Nucleus accumbens (tissue), 56 donors: ENCODE measurements at places on chromosomes 12 and 14.

- no peak for DNase-seq
Observed at GRCh38 chr12:3341594-3341993, 149.4 kb upstream of the PRMT8 start.

DNA sequence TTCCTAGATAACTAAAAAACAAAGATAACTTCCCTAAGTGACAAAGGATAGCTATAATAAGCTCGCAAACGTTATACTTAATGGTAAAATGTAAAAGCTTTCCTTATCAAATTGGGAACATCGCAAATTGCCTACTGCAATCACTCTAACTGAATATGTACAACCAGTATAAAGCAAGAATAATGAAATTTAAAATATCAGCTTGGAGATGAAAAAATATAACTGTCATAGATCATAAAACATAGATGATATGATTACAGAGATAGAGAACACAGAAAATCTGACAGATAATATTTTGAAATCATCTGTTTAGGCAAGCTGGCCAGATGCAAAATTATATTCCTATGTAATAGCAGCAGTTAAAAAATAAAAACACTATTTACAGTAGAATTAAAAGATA, 64.0 kb downstream of the BCAT1 start:
- DNase-seq, result no peak

DNA sequence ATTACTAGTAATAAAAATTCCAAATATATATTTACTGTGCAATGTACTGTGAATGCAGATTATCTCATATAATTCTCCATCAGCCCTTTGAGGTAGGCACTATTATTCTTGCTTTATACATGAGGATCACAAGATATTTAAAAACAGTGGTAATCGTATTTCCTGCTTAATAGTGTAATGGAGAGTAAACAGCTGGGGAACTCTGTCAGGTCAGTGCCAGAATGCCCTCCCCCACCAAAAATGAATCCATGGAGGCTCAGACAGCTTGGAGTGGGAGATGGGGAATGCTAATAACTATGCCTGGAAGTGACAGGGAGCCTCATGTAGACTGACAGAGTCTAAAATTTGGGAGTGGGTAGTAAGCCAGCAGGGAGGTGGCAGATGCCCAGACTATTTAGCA, 153.6 kb downstream of the PAH start:
- no peak for DNase-seq

- DNase-seq, result no peak
Observed at GRCh38 chr14:68955851-68956179, 23.3 kb downstream of the ACTN1 start.

GRCh38 chr14:50733494-50733893, 65.4 kb upstream of the SAV1 start:
- DNase-seq, result no peak

DNA sequence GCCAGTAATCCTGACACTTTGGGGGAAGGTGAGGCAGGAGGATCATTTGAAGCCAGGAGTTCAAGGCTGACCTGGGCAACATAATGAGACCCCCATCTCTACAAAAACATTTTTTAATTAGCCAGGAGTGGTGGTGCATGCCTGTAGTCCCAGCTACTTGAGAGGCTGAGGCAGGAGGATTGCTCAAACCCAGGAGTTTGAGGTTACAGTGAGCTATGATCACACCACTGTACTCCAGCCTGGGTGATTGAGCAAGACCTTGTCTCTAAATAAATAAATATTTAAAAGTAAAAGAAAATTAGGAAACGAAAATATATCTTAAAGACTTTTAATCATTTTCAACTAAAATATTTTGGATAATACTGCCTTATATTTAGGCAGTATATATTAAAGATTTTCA, 25.9 kb downstream of the CKB start:
- DNase-seq, result no peak

- no peak for DNase-seq
Observed at GRCh38 chr14:24054324-24054641, 2.5 kb downstream of the CARMIL3 start.

DNA sequence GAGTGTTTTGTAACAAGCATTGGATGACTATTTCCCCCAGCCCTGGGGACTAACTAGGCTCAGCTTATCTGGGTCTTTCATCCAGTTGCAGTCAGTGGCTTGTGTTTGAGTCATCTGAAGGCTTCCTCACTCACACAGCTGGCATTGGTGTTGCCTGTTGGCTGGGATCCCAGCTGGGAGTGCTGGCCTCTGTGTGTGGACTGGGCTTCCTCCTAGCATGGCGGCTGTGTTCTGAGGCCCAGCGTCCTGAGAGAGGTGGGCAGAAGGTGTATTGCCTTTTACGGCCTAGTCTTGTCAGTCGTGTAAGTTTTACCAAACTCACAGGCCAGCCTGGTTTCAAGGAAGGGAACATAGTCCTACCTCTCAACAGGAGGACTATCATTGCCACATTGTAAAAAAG, 28.3 kb upstream of the PPP2R5C start:
- no peak for DNase-seq

GRCh38 chr12:12734054-12734453, 16.9 kb downstream of the CDKN1B start:
- DNase-seq, result no peak

DNA sequence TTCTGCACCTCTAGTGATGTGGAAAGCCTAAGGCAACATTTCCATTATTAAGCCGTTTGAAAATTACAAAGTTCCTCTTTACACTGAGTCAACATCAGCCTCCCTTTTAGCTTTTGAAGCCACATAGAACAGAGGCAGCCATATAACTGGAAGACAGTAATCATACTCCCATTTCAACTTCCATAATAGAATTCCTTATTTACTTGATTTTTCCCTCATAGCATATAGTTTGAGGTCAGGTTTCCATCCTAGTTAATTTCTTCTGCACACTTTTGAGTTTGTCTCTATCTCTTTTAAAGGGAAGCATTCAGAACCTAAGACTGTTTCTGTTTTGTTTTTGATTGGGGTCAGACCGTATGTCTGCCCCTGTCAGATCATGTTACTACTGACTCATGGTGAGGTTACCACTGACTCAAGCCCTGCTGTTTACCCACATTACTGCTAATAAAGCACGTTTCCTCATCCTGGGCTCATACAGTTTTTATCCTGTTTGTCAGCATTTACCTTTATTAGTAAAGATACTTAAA, 161.0 kb downstream of the SLC38A4 start:
- DNase-seq, result no peak

DNA sequence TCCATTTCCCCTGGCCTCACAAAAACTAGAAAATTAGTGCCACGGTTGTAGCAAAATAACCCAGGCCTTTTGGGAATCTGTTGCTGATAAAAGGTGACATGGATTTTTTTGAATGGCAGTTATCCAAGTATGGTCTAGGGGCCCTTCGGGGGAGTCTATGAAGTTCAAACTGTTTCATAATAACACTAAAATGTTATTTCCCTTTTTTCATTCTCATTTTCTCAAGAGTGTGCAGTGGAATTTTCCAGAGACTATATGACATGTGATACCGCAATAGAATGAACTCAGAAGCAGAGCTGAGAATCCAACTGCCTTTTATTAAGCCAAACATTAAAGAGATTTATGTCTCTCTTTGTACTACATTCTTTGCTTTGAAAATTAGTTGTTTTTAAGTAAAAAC, 26.9 kb downstream of the GSTZ1 start:
- DNase-seq, result no peak

- no peak for DNase-seq
Observed at GRCh38 chr14:104688505-104689108, 811 bp upstream of the INF2 start.

DNA sequence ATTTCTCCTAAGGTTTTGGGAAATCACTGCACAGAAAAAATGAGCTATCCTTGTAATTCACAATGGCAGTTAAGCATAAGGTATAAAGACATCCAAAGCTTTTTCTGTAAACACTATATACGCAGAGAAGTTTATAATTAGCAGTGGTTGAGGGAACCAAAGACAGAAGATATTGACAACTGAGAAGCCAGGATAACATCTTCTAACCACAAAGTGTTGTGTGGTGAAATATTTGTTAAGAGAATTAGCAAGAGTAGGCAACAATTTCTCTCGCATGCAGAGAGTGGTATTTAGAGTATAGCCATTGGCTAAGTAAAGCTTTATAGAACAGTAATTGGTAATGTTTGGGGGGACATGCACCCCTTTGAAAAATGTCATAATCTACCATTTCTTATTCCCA, 123.7 kb upstream of the USP15 start:
- no peak for DNase-seq

DNA sequence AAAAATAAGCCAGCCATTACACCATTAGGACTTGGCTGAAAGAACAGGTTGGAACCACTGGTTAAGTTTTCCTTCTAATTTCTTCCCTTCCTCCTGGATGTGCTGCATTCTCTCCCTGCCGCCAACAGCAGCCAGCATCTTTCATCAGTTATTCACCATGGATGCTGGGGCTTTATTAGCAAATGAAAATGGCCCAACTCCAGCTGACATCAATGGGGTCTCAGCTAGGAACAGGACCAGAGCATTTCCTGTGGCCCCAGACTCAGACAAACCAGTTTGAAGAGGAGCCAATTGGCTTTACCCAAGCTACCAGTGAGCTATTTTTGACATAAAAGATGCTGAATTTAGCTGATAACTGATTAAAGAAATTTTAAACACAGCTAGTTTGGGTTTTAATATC, 26.0 kb upstream of the TBX5 start:
- no peak for DNase-seq

GRCh38 chr12:104701756-104702155, 245.0 kb downstream of the CHST11 start:
- no peak for DNase-seq

- DNase-seq, result no peak
Observed at GRCh38 chr12:82124711-82125380, 233.3 kb downstream of the CCDC59 start.

DNA sequence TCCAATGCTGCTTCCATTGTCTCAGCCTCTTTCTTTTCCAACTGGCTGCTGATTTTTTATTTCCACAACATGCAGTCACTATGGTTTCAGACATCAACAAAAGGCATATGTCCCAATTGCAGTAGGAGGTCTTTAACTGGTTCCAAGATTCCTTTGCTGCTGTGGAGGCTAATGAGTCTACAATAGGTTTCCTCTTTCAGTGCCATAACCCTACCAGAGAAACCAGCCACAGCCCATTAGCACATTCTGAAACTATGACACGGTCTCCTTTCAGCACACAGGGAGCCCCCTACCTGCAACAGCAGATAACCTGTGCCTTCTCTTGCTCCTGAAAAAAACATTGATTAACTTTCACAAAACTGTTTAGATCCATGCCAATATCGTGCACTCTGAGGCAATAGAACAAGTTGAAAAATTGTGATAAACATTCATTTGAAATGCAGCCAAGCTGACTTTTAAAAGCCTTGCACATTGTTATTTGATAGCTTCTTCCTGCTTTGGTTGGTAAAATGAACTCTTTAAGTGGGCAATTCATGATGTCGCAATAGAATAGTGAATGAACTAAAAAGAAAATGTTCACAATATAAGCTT, 32.4 kb downstream of the PLEKHG7 start:
- DNase-seq, result no peak

- DNase-seq, result no peak
Observed at GRCh38 chr12:286531-287300, 24.1 kb upstream of the SLC6A13 start.

GRCh38 chr12:18422871-18423270, 161.6 kb downstream of the PIK3C2G start:
- no peak for DNase-seq

DNA sequence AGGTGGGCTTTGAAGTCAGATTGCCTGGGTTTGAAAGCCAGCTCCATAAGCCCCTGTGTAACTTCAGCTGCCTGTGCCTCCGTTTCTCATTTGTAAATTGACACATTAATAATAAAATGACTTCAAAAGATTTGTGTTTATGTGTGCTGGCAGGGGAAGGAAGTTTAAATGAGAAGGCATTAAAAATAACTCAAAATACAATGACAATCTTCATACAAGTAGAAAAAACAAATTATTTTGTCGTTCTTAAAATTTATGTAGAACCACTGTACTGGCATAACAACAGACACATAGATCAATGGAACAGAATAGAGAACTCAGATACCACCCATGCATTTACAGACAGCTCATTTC, 83.0 kb downstream of the PPM1A start:
- no peak for DNase-seq
